ENCODE measurements at places on chromosomes 1 and 21.

DNA sequence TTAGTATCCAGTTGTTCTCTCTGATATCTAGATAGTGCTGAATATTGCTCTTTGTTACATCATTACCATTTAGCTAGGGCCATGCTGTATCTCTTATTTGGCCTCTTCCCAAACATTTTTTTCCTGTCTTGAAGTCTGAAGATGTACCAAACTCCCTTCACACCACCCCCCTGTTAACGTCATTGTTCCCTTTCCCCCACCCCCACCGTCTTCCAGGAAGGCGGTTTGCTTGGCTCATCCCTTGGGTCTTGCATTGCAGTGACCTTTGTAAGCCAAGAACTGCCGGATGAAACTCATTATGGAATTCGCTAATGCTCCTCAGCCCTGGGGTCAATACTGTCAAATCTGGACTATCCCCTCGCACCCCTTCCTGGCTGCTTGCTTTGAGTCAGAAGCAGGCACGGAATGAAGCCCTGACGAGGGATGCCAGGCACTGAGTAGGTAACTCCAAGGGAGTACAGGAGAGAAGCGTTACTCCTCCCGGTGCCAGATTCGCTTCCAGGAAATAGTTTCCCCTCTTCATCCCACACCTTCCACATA lies 283.1 kb downstream of the TM2D1 start:
- H3K36me3 ChIP-seq: no peaks in the 10 kb centered on the region
- H3K4me1 ChIP-seq: no peaks in the 10 kb centered on the region
- H3K27me3 ChIP-seq: no peaks in the 10 kb centered on the region

DNA sequence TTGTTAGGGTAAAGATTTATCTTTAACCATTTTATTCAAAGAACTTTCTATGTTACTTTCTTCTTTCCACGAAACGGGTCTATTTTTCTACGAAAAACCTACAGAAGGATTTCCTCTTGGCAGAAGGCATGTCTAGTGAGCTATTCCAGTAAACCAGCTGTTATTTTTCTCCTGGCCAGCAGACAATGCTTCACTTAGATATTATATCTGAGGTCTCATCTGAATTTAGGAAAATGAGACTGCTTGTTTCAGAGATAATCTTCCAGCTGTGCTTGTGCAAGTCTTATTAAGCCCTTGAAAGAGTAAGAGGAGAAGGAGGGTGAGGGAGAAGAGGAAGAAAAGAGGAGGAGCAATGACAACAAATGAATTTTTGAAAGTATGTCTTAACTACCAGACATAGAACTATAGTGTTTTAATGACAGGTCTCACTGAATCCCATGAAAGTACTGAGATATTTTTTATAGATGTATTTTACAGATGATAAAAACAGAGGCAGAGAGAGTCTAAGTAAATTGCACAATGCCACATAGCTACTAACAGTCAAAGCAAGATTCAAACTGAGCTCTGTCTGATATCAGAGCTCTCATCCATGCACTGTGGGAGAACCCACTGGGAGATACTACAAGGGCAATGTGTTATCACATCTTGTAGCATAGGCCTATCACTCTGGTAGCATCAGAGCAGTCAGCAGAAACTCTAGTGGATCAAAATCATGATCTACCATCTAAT lies 54.6 kb upstream of the SAMSN1 start:
- peaks cover 19% of the 10 kb centered on the region for H3K4me1 ChIP-seq
- DNase-seq: no peak
- H3K27me3 ChIP-seq: no peaks in the 10 kb centered on the region
- peak overlapping the region; percentile 1 for H3K27ac ChIP-seq

DNA sequence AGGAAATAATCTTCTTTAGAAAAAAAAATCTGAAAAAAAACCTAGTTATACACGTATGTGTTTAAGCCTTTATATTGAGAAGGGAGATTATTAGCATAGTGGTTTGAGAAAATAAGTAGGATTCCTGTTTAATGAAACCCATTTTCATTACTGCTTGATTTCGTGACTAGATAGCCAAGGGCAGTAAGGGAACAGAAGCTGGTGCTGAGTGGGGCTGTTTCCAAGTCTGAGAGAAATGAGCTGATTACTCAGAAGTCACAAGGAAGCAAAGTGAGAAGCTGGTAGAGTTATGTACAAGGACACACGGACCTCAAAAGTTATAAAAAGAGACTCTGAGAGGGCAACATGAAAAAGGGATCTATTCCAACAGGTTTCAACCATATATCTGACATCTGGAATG lies 256.5 kb downstream of the TTLL7 start:
- H3K27ac ChIP-seq: no peak overlapping the region
- H3K4me1 ChIP-seq: no peaks in the 10 kb centered on the region
- DNase-seq: no peak
- H3K4me3 ChIP-seq: no peak overlapping the region
- no peaks in the 10 kb centered on the region for H3K27me3 ChIP-seq

GRCh38 chr1:230849451-230850224 lies 18.7 kb downstream of the C1orf198 start:
- H3K27ac ChIP-seq: no peak overlapping the region
- no peaks in the 10 kb centered on the region for H3K27me3 ChIP-seq
- peaks cover 14% of the 10 kb centered on the region for H3K36me3 ChIP-seq
- no peak overlapping the region for H3K4me3 ChIP-seq
- no peaks in the 10 kb centered on the region for H3K4me1 ChIP-seq

- peak overlapping the region; percentile 1 for H3K27ac ChIP-seq
- peaks cover 40% of the 10 kb centered on the region for H3K36me3 ChIP-seq
- H3K4me1 ChIP-seq: peaks cover 58% of the 10 kb centered on the region
- no peak overlapping the region for H3K4me3 ChIP-seq
Observed at GRCh38 chr1:147246044-147246690, 3.7 kb downstream of the CHD1L start.

- no peak overlapping the region for H3K27ac ChIP-seq
- no peak overlapping the region for H3K4me3 ChIP-seq
- no peak for DNase-seq
- H3K36me3 ChIP-seq: no peaks in the 10 kb centered on the region
- peaks cover 3% of the 10 kb centered on the region for H3K4me1 ChIP-seq
Observed at GRCh38 chr1:44437107-44437716, 32.2 kb downstream of the RNF220 start.
